ENCODE measurements at places on chromosomes 6 and 20.

DNA sequence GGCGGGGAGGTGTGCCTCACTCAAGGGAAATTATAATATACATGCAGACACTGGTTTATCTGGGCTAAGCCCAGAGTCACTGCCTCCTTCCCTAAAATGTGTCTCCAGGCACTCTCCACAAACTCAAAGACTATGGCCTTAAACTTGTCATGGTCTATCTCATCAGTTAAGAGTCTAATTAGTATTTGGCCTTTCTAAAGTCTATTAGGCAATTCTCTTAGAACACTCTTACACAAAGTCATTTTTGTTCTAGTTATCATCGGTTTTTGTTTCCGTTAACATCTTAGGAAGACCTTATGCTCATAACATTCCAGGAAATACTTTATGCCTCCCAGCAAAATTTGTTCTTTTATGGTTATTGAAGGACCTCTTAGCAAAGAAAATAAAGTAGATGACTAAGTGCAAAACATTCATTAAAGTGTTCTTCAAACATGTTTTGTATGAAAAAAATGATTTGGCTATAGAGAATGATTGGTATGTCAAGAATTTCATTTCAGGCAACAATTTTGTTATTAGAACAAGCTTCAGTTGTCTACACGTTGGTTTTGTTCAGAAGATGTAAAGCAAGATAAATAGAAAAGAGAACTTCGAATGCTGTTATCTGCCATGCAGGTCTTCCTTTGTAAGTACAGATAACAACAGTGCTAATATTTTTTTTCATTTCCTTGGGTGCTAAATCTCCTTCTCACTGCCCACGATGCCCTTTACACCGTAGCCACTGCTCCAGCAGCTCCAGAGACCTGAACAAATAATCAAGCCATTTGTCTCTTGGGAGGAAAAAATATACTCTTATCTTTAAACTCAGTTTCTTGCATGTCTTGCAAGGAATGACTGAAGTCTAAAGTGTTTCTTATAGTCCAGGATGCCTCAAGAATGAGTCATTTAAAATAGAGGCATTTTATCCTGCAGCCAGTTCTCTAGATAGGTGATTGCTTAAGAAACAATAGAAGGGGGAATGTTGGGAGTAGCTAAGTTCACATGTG is 170.4 kb downstream of the HTR1B start:
- no peak for DNase-seq

DNA sequence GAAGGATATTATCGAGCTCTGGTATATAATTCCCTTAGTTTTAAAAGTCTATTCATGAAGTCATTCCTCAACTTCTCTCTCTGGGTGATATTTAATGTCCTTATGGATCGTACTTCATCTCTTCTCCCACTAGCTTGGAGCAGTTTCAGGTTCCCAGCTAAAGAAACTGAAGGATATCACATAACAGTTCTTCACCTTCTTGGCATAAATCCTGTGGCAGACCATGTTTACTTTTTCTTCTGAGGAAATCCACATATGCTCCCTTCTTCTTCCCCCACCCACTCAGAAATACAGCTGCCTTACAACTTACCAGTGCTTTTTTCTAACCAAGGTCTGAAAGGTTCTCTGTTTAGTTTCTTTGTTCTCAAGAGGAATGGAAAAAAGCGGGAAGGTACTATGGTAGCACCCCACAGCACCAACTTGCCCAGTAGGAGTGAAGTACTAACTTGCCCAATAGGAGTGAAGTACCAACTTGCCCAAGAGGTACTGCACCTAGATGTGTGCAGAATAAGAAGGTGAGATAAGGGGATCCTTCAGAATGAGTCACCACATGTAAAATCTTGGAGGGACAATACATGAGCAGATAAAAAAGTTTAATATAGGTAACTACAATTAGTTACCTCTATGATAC is 53.1 kb downstream of the TSPYL4 start:
- DNase-seq = no peak

DNA sequence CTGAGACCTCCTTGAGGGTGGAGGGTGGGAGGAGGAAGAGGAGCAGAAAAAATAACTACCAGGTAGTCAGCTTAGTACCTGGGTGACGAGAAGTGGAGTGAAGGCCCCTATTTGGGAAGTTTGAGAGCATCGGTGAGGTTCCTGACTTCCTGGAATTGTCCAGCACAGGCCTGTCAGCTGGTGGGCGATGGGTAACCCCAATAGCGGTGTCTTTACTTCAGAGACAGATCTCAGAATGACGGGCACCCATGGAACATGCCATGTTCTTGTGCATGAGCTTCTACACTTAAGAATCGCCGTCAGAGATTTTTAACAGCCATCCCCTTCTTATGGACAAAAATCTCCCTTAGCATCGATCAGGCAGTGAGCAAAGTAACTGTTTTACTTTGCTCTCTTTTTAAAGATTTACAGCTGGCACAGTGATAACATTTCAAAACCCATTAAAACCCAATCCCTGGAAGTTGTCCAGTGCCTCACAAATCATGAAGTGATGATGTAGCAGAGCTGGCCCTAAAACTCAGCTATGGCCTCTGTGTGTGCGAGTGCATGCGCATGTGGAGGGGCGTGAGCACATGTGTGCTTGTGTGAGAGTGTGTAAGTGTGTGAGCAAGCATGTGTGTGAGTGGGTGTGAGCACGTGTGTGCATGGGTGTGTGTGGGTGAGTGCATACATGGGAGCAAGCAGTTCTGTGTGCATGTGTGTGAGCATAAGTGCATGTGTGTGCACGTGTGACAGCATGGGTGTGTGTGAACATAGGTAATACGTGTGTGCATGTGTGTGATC is 85.2 kb downstream of the DLL1 start:
- DNase-seq = peak; percentile 0

GRCh38 chr6:3468585-3468984 is 11.7 kb upstream of the SLC22A23 start:
- no peak for DNase-seq

- no peak for DNase-seq
These were observed 107.8 kb downstream of the OGFRL1 start for GRCh38 chr6:71396410-71396801.

DNA sequence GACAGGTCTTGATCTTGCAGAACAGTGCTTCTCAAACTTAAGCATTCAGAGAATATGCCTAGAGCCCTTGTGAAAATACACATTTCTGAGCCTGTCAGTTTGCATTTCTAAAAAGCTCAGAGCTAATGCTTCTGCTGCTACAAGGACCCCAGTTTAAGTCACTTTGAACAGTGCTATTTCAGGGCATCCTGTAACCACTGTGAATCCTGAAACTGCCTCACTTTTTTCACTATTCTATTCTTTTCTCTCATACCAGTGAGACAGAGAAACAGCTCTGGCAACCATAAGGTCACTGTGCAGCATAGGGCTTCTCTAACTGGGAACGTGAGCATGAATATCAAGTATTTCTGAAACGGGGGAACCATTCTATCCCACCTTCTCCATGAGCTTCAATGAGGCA is 51.2 kb downstream of the LGSN start:
- no peak for DNase-seq

DNA sequence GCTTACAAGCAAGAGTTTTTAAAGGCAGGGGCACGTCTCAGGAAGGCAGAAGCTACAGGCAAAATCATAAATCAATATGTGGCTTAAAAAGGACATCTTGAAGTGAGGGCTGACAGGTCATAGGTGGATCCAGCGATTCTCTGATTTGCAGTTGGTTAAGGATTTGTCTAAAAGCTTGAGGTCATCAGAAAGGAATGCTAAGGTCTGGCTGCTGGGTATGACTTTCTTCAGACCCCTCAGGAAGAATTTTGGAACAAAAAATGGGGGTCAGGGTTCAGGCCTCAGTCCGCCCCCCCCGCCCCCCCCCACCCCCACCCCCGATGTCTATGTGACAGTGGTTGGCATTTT is 261.9 kb downstream of the CDH4 start:
- no peak for DNase-seq

- no peak for DNase-seq
These were observed 18.3 kb downstream of the RAET1L start for GRCh38 chr6:150006961-150007464.

DNA sequence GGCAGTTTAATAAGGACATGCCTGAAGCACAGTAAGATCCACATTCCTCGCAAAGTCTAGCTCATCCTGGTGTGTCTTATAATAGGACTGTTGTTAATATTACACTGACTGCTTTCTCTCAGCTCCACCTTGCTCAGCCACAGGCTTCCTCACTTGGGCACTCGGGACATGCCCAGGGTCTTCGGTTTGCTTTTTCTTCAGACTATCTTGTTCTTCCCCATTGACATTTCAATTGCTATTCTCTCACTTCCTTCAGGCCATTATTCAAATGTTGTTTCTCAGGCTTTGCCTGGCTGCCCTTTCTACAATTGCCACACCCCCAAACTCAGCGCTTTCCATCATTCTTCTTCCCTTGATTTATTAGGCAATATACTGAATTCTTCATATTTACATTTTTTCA is 274.8 kb upstream of the RGS17 start:
- DNase-seq = no peak

DNA sequence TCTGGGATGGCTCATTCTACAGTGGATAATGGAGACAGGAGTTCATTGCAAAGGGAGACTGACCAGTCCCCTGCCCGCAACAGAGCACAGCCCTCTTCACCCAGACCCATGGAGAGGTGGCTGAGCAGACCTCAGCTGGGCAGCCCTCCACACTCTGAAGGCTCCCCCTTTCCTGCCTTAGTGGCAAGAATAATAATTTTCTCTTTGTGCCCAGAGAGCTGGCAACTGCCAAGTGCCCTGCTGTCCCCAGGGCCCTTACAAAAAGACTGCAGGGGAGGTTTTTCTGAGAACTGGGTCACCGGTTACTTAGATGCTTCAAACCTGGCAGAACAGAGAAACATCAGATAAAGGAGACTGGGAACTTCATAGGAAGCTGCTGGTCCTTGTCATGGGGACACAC is 35.4 kb upstream of the ZNFX1 start:
- no peak for DNase-seq

DNA sequence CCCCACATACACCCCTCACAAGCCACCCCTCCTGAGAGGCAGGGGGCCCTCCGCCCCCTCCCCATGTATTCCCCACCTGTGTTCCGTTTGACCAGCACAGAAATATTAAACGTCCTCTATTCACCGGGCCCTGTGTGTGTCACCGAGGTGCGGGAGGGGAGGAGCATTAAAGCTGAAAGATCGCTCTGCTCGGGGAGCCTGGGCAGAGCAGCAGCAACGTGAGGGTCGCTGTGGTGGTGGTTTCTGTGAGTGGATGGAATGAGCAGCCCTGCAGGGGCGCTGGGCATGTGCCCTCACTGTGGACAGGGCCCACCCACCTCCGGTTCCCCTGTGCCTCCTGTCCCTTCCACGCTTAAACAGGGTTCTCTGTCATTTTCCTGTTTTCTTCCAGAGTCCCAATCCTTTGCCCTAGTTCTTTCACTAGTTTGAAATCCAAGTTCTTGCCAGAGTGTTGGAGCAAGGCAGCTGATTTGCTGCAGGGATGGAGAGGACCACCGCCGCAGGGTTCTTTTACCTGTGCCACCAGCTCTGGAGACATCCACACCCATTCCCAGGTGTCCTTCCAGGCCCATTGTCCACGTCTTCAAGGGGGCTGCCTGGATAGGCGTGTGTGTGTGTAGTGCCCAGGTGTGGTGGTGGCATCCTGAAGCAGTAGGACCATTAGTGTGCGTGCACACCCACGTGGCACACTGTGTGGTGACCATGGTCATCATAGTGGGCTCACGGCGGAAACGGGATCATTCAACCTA is 37.6 kb upstream of the MDFI start:
- DNase-seq = no peak

DNA sequence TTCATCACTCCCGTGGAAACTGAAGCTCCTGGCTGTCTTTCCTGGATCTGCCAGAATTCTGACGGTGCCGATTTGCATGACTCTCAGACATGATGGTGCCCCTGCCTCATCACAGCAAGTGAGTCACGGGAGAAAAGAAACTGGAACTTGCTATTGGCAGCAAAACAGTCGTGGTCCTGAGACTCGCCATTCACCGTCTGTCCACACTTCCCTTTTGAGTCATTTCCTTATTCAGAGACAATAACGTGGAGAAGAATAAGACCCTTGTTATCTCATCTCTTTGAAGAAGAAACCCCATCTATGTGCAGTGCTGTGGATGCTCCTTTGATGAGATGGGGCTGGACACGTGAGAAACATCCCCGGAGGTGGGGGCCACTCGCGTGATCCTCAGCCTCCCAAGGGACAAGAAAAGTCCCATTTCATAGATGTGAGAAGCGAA is 4.2 kb downstream of the GPR31 start:
- DNase-seq = no peak

Data from stimulated activated CD4-positive, alpha-beta T cell treated with anti-CD3 and anti-CD28 coated beads, Interleukin-15, amount 100 ng/mL, for 1 hour (primary cell).